Stimulated activated CD4-positive, alpha-beta T cell treated with anti-CD3 and anti-CD28 coated beads, Interleukin-1b, Interleukin-23, amount 100 ng/mL, for 24 hours (primary cell): ENCODE measurements at places on chromosomes 11 and 22.

GRCh38 chr11:1959786-1960185 lies 12.7 kb downstream of the MRPL23 start:
- no peak for DNase-seq

GRCh38 chr22:29435236-29436136 lies 2.9 kb upstream of the RFPL1 start:
- DNase-seq, result no peak

DNA sequence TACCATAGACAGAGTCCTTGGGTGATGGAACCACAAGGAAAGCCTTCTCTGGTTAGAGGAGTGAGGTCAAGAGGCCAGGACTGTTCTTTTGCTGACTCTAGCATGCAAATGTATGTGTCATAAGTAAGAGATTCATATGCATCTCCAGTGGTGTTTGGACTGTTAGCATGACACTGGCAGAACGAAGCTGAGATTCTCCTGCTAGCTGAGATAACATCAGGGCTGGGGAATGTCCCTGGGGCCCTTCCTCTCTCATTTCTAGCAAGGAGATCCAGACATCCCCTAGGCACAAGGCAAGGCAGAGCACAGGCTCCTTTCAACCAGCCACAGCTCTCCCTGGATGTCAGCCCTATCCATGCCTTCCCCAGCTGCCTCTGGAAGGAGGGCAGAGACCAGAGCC lies 711.3 kb downstream of the OPCML start:
- no peak for DNase-seq

- no peak for DNase-seq
These were observed 290.7 kb downstream of the NTM start for GRCh38 chr11:131661132-131661531.

DNA sequence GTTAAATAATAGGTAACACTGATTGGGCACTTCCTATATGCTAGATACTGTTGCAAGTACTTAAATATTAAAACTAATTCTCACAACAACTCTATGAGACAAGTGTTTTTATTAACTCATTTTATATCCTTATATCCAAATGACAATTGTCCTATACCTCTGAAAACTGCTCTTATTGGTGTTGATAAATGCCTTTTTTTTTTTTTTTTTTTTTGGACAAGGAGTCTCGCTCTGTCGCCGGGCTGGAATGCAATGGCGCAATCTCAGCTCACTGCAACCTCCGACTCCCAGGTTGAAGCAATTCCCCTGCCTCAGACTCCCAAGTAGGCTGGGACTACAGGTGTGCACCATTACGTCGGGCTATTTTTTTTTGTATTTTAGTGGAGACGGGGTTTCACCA lies 41.6 kb downstream of the MRTFA start:
- DNase-seq, result no peak

DNA sequence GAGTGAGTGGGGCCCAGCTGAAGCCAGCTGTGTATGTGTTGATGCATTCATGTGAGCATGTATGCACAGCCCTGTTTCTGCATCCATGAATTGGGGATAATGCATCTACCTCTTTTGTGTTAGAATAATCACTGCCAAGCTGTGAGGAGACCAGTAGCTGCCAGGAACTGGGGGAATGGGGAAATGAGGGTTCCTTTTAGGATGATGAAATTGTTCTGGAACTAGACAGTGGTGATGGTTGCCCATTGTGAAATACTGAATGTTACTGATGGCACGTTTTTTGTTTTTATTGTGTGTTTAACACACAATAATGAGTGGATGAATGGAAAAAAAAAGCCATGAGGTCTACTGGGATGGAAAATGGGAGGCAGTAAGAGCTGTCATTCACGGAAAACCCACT lies 45.3 kb upstream of the WNT11 start:
- no peak for DNase-seq

- no peak for DNase-seq
These were observed 14.2 kb downstream of the PEX26 start for GRCh38 chr22:18091916-18092526.

GRCh38 chr11:124475265-124475664 lies 29.8 kb upstream of the OR8B8 start:
- DNase-seq, result no peak

- no peak for DNase-seq
These were observed 138.9 kb downstream of the LUZP2 start for GRCh38 chr11:24635588-24636290.

DNA sequence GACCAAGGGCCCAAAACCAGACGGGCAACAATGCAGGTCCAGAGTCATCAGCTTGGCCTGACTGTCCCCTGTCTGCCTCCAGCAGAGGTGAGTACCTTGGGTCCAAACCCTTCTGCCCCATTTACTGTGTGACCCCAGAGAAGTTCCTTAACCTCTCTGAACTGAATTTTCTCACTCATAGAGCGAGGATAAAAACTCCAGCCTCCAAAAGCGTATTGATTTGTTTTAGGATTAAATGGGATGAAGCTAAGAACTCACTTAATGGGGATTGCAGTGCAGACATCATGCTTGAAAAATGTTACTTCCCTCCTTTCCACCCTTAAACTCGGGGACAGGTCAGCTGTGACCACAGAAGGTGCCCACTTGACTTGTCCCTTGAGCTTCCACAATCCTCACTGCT lies 22.6 kb downstream of the IGLL1 start:
- no peak for DNase-seq

- no peak for DNase-seq
These were observed 10.8 kb downstream of the RPS6KA4 start for GRCh38 chr11:64369440-64370421.

DNA sequence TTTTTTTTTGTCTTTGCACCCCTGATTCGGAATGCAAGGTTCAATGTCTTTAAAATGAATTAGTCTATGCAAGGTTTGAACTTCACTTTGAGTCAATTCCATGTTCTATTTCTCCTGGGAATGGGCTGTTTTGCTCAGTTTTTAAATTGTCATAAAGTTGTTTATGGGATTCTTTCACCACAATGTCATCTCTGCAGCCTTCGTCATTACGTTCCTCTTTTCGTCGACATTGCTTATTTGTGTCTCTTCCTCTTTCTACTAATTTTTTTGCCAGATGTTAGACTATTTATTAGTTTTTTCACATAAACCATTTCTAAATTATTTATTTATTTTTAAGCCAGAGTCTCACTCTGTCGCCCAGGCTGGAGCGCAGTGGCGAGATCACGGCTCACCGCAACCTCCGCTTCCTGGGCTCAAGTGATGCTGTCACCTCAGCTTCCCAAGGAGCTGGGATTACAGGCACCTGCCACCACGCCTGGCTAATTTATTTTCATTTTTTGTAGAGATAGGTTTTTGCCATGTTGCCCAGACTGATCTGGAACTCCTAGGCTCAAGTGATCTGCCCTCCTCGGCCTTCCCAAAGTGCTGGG lies 7.1 kb upstream of the TNNT3 start:
- DNase-seq, result no peak

DNA sequence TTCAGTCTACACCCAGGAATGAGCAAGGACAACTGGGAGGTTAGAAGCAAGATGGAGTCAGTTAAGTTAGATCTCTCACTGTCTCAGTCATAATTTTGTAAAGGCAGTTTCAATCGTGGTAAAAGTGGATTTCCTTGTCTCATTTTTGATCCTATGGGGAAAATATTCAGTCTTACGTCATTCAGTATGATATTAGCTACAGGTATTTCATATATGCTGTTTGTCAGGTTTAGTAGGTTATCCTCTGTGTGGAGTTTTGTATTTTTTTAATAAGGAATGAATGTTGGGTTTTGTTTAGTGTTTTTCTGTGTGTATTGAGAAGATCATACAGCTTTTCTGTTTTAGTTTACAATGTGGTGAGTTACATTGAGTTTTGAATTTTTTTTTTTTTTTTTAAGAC lies 11.8 kb downstream of the SPECC1L start:
- DNase-seq, result no peak

GRCh38 chr11:132643239-132643638 lies 889.1 kb downstream of the OPCML start:
- DNase-seq, result no peak

DNA sequence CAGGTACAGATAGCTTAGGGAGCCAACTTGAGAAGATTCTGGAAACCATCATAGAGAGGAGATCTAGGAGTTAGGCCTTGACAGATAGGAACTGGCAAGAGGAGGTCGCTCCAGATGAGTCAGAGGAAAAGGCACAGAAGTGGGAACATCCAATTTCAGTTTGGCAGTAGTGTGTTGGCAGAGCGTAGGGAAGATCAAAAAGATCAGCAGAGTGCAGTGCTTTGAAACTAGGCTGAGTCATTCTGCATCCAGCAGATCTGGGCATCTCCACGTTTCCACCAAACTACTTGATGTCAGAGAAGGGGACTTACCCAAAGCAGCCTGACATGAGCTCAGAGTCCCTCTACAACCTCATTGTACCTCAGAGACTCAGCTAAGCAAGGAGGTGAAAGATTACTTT lies 58.5 kb downstream of the GAB4 start:
- no peak for DNase-seq

GRCh38 chr11:82714346-82715174 lies 19.1 kb downstream of the FAM181B start:
- DNase-seq, result no peak

GRCh38 chr11:35721651-35722282 lies 59.2 kb downstream of the TRIM44 start:
- DNase-seq, result no peak

- DNase-seq, result no peak
These were observed 15.5 kb upstream of the DEPDC7 start for GRCh38 chr11:33000181-33000580.

DNA sequence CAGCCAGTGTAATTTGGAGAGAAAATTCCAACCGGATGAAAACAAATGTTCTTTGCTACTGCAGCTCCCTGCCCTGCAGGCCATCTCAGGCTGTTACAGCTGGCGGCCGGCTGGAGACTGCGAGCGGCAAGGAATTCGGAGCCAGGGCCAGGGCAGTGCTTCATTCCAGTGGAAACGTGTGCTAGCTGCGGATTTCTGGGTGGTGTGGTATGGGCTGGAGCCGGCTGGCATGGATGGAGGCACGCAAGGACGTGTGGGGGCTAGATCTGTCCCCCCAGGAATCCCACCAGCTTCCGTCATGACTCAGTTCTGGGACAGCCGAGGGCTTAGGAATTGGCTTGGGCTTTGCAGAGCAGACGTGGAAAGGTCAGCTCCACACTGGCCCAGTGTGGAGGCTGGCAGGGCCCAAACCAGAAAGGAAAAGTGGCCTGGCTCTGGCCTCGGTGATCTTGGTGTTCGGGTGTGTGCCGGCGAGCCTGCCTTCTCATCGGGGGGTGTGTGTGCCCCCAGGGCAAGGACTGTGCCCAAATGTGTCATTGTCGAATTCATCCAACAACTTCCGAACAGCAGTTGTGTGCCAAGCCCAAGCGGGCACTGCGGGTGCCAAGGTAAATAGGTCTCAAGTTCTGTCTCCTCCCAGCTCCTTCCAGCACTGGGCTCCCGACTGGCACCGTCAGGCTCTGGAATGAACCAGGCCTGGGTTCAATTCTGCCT lies 48.1 kb upstream of the SHISAL1 start:
- DNase-seq, result no peak

DNA sequence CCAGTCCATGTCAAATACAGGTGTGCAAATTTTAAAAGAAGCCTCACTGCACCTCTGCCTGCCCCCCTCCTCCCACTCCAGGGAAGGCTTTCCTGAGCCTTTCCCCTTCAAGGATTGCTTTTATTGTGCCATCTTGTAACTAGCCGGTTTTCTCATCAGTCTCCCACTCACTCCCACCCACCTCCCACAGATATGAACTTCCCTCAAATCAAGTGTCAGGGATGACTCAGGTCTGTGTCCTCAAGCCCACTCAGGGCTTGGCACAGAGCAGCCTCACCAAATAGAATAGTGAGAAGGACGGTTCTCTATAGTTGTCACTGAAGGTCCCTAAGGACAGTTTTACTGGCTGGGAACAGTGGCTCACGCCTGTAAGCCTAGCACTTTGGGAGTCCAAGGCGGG lies 43.0 kb downstream of the THAP12 start:
- no peak for DNase-seq

DNA sequence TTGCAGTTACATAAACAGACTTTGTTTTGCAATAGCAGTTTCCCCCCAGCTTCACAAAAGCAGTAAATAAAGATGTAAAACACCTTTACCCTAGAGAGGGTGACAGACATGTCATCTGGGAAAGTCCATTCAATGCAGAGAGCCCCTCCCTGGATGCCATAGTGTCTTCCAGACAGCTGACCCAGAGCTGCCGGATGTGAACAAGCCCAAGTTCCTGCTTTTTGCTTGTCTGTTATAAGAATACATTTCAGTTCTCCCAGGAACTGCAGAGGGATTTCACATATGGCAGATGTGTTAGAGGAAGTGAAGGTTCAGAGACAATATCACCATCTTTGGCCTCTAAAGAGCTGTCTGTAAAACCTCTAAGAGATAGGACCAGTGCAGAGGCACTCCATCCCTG lies 48.9 kb downstream of the RELT start:
- no peak for DNase-seq

GRCh38 chr22:46484156-46484860 lies 53.1 kb downstream of the CELSR1 start:
- no peak for DNase-seq

DNA sequence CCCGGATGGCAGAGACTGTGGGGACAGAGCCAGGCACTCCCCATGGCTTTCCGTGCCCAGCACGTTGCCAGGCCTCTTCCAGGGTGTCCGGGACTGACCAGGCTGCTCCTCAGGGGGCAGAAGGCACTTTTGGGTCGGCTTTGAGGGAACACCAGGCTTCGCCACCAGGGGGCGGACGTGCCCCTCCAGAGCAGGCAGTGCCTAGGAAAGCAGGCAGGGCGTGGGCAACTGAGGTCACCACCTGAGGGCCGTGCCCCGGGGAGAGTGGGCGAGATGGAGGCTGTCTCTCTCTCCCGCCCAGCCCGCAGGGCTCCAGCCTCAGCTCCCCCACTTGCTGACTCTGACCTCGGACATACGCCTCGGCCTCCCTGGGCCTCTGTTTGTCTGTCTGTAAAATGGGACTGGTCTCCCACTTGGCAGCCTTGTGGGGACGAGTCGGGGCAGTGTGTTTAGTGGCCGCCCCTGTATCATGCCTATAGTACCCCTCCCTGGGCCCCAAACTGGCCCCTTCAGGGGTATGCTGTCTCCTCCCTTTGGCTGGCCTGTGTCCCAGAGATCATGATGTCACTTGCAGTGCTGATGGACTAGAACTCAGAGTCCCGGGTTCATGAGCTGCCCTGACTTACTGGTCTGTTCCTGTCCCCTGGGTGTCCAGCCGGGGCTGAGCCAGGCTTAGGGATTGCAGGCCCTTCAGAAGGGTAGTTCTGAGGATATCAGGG lies 4.4 kb upstream of the PRR5 start:
- peak; percentile 75 for DNase-seq

GRCh38 chr11:10274726-10275125 lies 19.3 kb downstream of the SBF2 start:
- DNase-seq, result no peak
